Retinal pigment epithelial cell (primary cell): ENCODE measurements at places on chromosomes 13 and 19.

- no peak for DNase-seq
Measured at GRCh38 chr19:10718205-10719196, 622 bp downstream of the DNM2 start.

GRCh38 chr13:33678906-33679657 lies 138.9 kb upstream of the RFC3 start:
- DNase-seq, result peak; percentile 35

GRCh38 chr13:75023609-75024008 lies 458.4 kb downstream of the TBC1D4 start:
- DNase-seq, result no peak

DNA sequence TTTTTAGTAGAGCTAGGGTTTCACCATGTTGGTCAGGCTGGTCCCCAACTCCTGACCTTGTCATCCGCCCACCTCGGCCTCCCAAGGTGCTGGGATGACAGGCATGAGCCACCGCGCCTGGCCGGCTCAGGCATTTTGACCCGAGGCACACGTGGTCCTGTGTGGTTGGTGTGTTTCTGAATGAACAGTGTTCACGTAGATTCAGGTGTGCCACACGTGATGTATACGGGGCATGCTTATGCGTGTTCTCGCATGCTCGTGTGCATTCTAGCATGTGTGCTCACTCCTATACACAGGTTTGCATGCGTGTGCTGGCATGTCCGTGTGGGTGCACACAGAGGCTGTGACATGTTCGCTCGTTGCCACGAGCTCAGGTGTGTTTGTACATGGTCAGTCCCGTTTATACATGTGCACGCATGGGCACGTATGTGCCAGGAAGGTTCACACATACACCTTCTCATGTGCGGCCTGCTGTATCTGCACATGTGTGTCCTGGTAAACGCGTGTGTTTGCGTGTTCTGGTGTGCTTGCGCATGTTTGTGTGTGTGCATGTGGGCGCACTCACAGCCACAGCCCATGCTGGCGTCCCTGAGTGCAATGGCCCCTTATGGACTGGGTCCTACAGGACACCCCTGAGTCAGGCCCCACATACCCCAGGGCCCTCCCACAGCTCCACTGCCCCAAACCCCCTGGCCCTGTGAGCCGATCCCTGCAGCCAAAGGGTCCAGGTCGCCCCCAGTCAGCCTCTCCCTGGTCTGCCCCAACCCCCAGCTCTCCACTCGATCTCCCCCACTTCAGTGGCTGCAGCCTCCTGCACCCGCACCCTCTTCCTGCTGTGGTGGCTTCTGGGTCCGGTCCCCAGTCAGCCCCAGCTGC lies 20.6 kb upstream of the TCF3 start:
- DNase-seq, result no peak

DNA sequence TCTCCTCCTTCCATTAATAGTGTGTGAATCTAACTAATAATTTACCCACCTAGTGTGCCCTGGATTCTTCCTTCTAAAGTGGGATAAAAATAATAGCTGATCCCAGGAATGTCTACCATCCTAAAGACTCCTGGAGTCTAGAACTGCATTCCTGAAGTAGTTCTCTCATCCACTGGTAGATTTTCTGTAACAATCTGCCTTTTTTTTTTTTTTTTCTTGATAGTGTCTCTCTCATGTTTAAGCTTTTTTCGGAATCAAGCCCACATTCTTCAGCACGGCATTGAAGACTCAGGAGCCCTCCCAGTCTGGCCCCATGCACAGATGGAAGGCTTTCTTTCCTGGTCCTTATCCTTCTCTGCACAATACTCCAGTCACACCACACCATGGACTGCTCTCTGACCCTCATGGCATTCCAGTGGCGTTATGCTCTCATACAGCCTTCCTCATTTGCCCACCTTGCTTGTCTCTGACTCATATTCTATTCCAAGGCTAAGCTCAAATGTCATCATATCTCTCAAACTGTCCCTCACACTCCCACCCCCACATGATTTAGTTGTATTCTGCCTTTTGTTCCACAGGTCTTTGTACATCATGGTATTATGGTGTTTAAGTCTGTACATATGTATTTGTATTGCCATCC lies 68.7 kb upstream of the FRY start:
- DNase-seq, result no peak

GRCh38 chr19:53002479-53002878 lies 11.2 kb upstream of the ERVV-1 start:
- DNase-seq, result no peak

DNA sequence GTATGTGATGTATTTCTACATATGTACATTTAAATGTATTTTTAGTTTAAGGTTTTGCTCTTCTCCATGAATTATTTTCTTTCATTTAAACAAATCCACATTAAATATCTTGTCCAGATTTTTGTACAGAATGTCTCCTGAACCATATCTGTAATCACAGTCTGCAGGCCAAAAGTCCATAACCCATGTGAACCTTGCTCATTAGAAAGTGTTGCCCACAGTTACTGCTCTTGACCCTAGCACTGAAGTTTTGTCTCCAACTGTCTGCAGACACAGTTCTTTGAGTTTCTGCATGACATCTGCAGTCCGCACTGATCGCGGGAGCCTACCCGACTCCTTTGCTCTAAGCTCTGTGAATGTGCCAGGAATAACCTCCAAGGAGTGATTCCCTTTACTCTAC lies 626.2 kb upstream of the SLC10A2 start:
- no peak for DNase-seq

GRCh38 chr13:24688111-24688510 lies 7.9 kb downstream of the ATP12A start:
- DNase-seq, result no peak

GRCh38 chr19:3987619-3988371 lies 2.5 kb upstream of the EEF2 start:
- no peak for DNase-seq

DNA sequence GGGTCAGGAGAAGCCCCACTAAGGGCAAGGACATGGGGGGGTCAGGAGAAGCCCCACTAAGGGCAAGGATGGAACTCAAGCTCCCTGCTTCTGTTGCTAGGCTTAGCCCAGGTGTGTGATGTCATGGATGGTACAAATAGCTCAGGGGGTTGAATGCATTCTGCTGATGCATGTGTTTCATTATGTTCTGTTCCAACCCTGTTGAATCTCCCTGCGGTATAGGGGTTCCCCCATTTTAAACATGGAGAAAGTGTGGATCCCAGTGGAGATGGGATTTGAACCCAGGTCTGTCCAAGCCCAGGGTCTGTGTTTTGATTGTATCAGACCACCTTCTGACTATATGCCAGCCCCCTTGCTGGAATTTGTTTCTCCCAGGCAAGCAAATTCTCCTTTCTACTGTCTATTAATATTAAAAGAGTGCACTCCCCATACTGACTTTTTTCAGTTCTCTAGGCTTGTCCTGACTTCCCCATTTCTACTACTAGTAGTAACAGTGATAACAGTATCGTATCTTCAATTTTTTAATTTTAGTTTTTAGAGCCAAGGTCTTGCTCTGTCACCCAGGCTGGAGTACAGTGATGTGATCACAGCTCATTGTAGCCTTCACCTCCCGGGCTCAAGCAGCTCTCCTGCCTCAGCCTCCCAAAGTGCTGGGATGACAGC lies 6.7 kb downstream of the ZNF865 start:
- no peak for DNase-seq

DNA sequence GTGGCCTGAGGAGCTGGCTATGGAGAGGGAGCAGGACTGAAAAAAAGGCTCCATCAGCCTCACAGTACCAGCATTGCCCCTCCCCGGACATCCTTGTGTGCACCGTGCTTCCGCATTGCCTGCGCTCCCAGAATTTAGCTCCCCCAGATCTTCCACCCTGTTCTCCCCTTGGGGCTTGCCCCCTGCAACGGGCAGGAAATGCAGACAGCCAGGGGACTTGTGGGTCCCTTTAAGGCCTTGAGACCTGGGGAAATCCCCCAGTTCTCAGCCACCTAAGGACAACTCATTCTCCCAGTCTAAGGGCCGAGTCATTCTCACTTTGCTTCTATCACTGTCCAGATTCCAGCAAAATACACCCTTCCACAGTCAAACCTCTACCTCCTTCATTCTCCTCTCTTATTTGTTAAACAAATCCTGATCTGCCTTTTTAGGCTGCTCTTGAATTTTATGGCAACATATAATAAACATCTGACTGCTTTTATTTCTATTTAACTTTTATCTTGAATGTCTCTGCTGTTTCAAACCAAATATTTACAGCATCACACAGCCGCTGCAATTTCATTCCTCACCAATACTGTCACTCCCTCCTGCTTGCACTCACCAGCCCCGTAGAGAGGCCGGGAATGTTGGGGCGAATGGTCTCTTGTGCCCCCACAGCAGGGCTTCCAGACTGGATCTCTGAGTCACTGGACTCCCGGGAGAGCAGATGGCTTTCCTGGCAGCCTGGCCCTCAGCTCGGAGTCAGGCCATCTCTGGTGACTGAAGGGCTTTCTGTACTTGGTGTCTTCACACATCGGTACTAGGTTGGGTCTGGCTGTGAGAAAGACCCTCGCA lies 221.9 kb downstream of the TSHZ3 start:
- no peak for DNase-seq

GRCh38 chr19:16336571-16336970 lies 11.9 kb downstream of the KLF2 start:
- DNase-seq, result no peak

- peak; percentile 85 for DNase-seq
Measured at GRCh38 chr13:101751488-101751887, 299.0 kb downstream of the ITGBL1 start.

DNA sequence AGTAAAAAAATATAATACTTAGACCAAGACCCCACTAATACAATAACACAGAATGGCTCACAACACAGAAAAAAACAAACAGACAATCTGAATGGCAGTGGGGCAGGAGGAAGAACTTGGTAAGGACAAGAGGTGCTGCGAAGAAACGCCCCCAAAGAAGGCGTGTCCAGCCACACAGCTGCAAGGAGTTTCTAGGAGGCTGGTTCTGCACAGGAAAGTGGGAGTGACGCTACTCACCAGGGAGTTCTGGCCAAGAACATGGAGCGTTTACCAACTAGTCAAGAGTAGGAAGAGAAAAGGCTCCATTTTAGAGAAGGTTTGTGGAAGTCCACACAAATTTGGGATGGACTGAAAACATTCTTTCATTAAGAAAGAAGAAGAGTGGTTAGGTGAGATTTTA lies 95.3 kb upstream of the SLC15A1 start:
- DNase-seq, result no peak

DNA sequence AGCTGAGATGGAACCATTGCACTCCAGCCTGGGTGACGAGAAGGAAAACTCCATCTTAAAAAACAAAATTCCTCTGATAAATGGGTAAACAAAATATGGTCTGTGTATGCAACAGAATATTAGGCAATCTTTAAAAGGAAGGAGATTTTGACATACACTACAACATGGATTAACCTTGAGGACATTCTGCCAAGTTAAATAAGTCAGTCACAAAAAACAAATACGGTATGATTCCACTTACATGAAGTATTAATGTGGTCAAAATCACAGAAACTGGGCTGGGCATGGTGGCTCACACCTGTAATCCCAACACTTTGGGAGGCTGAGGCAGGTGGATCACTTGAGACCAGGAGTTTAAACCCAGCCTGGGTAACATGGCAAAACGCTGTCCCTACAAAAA lies 3.0 kb upstream of the ZNF444 start:
- DNase-seq, result no peak

GRCh38 chr13:75425216-75426009 lies 56.6 kb downstream of the TBC1D4 start:
- DNase-seq, result no peak

GRCh38 chr19:51075998-51076397 lies 6.7 kb downstream of the KLK14 start:
- no peak for DNase-seq

DNA sequence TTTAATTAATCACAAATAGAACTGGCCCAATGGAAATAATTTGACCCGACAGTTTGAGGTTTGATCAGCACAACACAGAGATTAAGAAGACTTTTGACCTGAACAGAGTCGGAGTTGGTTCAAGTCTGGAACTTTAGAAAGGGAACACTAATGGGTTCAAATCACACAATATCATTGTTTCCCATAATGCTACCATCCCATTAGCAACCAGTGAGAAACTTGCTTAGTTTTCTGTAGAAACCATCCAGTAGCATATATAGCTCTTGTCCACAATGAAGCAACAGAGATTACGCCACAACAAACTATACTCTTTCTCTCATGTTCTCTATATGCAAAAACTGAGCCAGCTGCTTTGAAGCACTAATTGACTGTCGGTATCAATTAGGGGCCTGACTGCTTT lies 376.9 kb upstream of the SPRY2 start:
- DNase-seq, result peak; percentile 20

DNA sequence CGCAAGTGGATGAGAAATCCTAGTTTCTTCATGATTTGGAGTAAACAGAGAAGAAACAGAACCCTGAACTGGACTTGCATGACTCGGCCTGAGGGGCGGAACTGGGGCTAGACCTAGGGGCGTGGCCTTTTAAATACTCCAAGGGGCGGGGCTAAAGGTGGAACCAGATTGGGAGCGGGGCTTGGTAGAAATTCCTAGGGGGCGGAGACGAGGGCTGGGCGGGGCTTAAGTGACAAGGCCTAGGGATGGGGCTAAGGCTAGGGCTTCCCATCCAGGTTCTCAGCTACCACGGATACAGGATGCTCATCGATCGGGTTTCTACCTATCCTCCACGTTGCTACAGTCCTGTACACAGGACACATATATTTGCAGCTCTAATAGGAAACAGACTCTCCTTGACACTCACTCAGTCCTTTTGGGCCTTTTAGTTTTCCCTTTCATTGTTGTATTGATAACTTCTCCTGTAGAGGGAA lies 372 bp upstream of the ZNF699 start:
- DNase-seq, result no peak

- DNase-seq, result no peak
Measured at GRCh38 chr19:37920591-37921450, 13.8 kb downstream of the SIPA1L3 start.

- no peak for DNase-seq
Measured at GRCh38 chr13:44051405-44051804, 171.7 kb downstream of the LACC1 start.

DNA sequence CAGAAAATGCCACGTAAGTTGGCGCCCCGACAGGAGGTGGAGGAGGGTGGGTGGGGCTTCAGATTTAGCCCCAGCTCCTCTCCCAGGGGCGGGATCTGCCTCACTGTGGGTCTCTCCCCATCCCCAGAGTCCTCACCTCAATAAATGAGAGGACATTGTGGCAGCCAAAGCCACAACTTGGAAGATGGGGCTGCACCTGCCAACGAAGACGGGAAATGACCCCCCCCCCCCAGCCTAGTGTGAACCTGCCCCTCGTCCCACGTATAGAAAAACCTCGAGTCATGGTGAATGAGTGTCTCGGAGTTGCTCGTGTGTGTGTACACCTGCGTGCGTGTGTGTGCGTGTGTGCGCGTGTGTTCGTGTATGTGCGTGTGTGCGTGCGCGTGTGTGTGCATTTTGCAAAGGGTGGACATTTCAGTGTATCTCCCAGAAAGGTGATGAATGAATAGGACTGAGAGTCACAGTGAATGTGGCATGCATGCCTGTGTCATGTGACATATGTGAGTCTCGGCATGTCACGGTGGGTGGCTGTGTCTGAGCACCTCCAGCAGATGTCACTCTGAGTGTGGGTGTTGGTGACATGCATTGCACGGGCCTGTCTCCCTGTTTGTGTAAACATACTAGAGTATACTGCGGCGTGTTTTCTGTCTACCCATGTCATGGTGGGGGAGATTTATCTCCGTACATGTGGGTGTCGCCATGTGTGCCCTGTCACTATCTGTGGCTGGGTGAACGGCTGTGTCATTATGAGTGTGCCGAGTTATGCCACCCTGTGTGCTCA lies 1.5 kb upstream of the TRAPPC5 start:
- DNase-seq, result no peak
